Ovary (tissue), 10 donors: ENCODE measurements at places on chromosomes 1 and 21.

GRCh38 chr21:24976238-24976637, 631.0 kb downstream of the MRPL39 start:
- H3K27ac ChIP-seq = no peak overlapping the region
- no peak overlapping the region for H3K4me3 ChIP-seq
- DNase-seq = no peak
- no peaks in the 10 kb centered on the region for H3K4me1 ChIP-seq
- H3K27me3 ChIP-seq = no peaks in the 10 kb centered on the region

DNA sequence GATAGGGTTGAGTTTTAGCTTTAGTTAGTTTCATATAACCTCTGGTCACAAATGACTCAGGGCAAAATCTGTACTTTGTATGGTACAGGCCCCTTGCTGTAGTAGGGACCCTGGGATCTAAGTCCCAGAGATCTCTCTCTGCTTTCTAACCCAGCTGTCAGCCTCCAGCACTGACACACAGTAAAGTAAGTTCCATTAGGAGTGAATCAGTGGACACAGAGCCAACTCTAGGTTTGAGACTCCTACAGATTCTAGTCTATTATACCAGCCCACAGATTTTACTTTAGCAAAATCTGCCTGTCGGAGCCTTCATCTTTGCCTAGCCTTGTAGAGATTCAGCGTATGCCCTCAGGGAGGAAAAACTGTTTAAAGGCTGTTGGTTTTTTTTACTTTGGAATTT, 52.5 kb downstream of the ANGPTL1 start:
- no peak overlapping the region for H3K4me3 ChIP-seq
- no peaks in the 10 kb centered on the region for H3K36me3 ChIP-seq
- H3K4me1 ChIP-seq = no peaks in the 10 kb centered on the region
- H3K27me3 ChIP-seq = no peaks in the 10 kb centered on the region
- no peak for DNase-seq

GRCh38 chr1:167504467-167504827, 13.9 kb downstream of the CD247 start:
- no peaks in the 10 kb centered on the region for H3K27me3 ChIP-seq
- no peaks in the 10 kb centered on the region for H3K36me3 ChIP-seq
- no peaks in the 10 kb centered on the region for H3K4me1 ChIP-seq
- H3K27ac ChIP-seq = no peak overlapping the region
- no peak overlapping the region for H3K4me3 ChIP-seq
- DNase-seq = no peak

- no peaks in the 10 kb centered on the region for H3K4me1 ChIP-seq
- no peak for DNase-seq
- no peak overlapping the region for H3K4me3 ChIP-seq
Observed at GRCh38 chr1:203199816-203200571, 13.5 kb upstream of the CHI3L1 start.

DNA sequence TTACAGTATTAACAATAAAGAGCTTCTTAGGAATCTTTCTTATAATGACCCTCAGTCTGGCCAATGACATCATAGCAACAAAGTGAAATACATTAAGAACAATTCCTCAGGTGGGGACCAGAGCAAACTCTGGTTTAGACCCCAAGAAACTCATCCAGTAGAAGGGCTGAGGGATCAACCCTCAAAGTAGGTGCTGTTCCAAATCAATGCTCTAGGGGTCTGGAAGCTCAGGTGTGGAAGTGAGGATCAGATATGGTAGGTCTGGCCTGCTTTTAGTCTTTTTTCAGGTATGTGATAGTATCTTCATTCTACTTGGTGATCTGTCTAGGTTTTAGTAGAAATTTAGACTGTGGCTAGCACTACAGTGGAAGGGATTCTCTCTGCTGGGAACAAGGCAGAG, 291.7 kb downstream of the PDE4B start:
- H3K4me3 ChIP-seq = no peak overlapping the region
- H3K36me3 ChIP-seq = no peaks in the 10 kb centered on the region
- H3K4me1 ChIP-seq = no peaks in the 10 kb centered on the region
- H3K27ac ChIP-seq = no peak overlapping the region
